Diencephalon (tissue), 1 donor: ENCODE measurements at places on chromosomes 4 and X. TPM values are rescaled to one million over a fixed set of nuclear protein-coding genes. Genes with fewer than 3 reads are reported as not detected.

The GPR119 gene
- not detected for total RNA-seq

The CT45A5 gene
- total RNA-seq, result 0.46 TPM

The TRPC3 gene
- 14.5 TPM for total RNA-seq

The ITIH6 gene
- not detected for total RNA-seq

The FABP2 gene
- not detected for total RNA-seq

The LRRC66 gene
- 0.46 TPM for total RNA-seq

The SLC25A4 gene
- total RNA-seq, result 54.0 TPM

The NPY5R gene
- 11.3 TPM for total RNA-seq

The HAND2 gene
- total RNA-seq, result not detected

The OTC gene
- total RNA-seq, result 0.23 TPM

The ETDB gene
- not detected for total RNA-seq

The WWC2 gene
- 21.0 TPM for total RNA-seq

The GAGE12H gene
- total RNA-seq, result not detected

The RHOXF2 gene
- not detected for total RNA-seq

The CTAG2 gene
- not detected for total RNA-seq

The GPC3 gene
- total RNA-seq, result 11.8 TPM

The RAB33A gene
- 22.6 TPM for total RNA-seq

The HELT gene
- 1.6 TPM for total RNA-seq

The TCEAL6 gene
- 10.1 TPM for total RNA-seq
